ENCODE measurements at places on chromosomes 1 and 21. TPM values are rescaled to one million over a fixed set of nuclear protein-coding genes. Genes with fewer than 3 reads are reported as not detected.
A peak's percentile ranks its signal among the peaks of the same experiment; 100 is the strongest.

DNA sequence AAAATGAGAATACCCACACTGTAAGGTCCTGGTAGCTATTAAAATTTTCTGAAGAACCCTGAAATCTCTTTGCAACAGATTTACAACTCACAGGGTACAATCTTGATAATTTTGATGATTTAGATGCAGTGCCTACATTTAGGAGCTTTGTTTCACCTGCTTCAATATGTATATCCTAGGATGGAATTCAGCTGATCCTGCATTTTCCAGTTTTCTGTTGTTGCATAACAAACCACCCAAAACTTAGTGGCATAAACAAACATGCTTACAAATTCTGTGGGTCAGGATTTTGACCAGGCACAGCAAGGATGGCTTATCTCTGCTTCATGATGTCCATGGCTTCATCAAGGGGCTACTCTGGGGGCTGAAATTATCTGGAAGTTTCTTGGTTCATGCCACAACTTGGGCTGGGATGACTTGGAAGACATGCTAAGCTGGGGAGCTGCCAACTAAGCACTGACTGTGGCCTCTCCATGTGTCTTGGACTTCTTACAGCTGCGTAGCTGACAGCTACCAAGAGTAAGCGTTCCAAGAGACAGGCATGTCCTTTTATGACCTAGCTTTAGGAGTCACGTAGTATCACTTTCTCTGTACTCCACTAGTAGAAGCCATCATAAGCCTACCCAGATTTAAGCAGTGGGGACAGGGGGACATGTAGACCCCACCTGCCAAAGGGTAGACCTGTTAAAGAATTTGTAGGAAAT lies 108.5 kb downstream of the CACHD1 start:
- DNase-seq = no peak

- no peak for DNase-seq
These were observed 309.4 kb downstream of the BARHL2 start for GRCh38 chr1:90407737-90408136.

DNA sequence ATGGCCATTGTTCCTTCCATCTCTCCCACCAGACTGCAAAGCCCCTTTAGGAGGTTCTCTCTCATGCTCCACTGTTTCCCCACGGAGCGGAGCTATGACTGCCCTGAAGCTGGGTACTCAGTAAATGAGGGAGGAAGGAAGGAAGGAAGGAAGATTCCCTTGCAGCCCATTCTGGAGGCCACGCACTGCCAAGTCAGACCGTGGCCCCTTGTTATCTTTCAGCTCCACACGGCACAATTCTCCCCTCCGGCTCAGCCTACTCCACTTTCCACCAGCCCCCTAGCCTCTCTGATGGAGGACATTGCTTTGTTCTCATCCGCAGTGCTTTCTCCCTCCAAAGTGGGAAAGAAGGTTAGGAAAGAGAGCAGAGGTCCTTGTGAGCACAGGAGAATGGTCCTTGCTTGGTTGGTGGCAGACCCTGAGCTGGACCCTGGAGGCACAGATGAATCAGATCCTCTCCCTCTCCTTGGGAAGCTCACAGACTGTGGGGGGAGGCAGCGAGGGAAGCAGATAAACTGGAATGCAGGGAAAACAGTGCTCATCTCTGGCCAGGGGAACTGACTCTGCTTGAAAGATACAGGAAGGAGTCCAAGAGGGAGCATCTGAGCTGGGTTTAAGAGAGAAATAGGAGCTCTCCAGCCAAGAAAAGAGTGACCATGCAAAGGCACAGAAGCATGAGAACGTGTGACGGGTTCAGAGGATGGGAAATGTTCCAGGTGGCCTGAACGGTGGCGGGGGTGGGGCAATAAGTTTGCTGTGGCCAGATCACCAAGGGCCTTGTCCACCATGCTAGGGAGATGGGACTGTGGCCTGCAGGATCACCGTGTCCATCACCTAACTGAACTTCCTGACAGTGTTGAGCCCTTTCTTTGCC lies 52.6 kb downstream of the GLIS1 start:
- no peak for DNase-seq

The MLLT11 gene
- 16.9 TPM for total RNA-seq

The SLC44A3 gene
- total RNA-seq = 1.5 TPM

GRCh38 chr1:90821788-90822359 lies 104.8 kb upstream of the BARHL2 start:
- peak; percentile 2 for DNase-seq

DNA sequence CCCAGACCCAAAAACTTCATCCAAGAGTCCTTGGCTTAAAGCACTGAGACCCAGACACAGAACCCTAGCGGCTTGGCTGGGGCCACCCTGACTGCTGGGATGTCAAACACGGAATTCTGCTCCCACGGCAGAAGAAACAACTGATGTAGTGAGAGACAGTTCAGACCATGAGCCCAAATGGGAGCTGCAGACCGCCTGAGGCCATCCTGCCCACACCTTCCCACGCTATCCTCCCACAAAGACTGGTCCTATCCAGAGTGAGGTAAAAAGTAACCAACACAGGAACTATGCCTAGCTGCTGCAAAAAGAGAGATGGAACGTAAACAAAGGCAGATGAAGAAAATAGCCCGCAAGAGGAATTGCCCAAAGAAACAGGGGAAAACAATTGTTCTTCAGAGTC lies 203.3 kb downstream of the PTPRU start:
- no peak for DNase-seq

The ZRANB2 gene
- total RNA-seq = 32.8 TPM

DNA sequence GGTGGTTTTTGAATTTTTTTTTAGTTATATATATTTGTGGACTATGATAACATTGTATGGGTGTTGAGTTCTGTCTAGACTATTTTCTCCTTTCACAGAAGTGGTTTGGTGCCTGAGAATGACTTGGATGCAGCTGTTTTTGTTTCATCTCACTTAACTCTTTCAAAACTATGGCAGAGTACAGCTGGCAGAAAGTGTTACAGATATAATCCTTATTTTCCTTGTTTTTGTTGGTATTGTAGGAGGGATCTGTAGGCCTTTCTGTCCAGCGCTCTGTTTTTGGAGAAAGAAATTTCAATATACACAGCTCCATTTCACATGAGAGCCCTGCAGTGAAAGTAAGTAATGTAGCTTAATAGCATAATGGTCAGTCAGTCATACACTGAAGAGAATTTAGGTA lies 13.1 kb downstream of the CDC7 start:
- no peak for DNase-seq

GRCh38 chr1:87115317-87115890 lies 201.0 kb downstream of the HS2ST1 start:
- DNase-seq = peak; percentile 95

- DNase-seq = no peak
These were observed 70.9 kb downstream of the RRAGC start for GRCh38 chr1:38788341-38789336.

GRCh38 chr1:240310226-240310925 lies 218.7 kb downstream of the FMN2 start:
- peak; percentile 83 for DNase-seq

The ZNF593OS gene
- not detected for total RNA-seq

- no peak for DNase-seq
These were observed at the start of gene CASP9 for GRCh38 chr1:15524021-15524282. CASP9 (minus strand) TSS chr1:15524215; CDS start chr1:15524200, 15 bp downstream.

- peak; percentile 73 for DNase-seq
These were observed 96.7 kb downstream of the GABPA start for GRCh38 chr21:25831300-25831960.

DNA sequence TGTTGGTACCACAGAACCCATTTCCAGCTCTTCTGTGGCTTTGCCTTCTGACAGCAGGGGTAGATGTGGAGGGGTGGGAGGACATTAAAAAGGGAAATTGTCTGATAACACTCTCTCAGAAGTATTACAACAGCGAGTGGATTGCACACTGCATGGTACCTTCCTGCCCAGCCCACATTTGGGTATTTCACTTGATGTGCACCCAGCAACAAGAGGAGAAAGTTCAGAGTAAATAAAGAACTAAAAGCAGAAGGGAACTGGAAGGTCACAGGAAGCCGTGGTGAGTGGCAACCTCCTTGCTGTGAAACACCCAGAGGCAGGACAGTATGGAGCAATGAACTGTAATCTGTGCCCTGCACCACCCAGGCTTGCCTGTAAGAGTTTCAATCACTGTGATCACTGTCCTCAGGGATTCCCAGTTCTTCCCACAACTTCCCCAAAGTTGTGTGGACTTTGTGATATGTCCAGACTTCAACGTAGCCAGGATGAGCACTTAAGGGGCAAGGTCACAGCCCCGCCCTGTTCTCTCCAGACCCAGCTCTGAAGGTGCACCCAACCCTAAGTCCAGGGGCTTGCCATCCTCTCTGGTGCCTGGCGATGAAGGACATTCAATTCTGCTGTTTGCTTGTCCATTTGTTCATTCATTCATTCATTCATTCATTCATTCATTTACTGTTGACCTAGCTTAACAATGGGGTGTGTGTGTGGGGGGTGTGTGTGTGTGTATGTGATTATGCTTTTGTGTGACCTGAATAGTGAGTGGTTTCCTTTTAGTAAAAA lies 18.7 kb upstream of the F5 start:
- DNase-seq = no peak

The PITHD1 gene
- total RNA-seq = 52.5 TPM

- DNase-seq = no peak
These were observed 352 bp downstream of the KCNK1 start for GRCh38 chr1:233614173-233614742.

- DNase-seq = no peak
These were observed 1171.0 kb downstream of the MRPL39 start for GRCh38 chr21:24436236-24436635.

The OR10R2 gene
- not detected for total RNA-seq

DNA sequence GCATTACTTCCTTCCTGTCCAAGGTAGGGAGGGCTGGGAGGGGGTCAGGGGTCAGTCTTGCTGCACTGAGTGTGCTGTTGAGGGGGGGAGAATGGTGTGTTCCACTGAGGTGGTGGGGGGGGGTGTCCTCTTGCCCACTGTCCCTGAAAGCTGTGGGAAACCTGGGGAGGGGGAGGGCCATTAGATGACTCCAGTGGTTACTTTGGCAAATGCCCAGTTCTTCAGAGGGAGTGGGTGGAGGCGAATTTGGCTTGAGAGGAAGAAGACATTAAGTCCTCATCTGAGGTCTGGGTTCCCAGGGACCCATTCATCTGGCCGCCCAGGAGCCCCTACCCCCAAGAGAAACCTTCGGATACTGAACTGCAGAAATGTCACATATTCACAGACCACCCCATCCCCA lies 36.2 kb downstream of the MEF2D start:
- no peak for DNase-seq

DNA sequence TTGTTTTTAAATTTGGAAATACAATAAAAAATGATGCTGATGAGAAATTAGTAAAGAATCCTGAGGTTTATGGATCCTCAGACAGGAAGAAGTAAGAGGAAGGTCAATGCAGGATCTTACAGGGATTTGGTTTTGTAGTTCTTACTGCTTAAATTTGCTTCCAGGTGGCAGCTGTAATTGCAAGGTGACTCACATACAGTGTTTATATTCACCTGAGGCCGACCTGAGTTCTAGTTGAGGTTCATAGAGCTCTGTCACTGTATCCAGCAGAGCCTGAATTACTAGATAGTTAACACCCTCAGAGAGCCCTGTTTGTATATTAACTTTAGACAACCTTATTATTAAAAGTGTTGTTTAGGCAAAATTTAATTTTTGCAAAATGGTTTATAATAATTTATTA lies 1.4 kb upstream of the WDR26 start:
- no peak for DNase-seq

DNA sequence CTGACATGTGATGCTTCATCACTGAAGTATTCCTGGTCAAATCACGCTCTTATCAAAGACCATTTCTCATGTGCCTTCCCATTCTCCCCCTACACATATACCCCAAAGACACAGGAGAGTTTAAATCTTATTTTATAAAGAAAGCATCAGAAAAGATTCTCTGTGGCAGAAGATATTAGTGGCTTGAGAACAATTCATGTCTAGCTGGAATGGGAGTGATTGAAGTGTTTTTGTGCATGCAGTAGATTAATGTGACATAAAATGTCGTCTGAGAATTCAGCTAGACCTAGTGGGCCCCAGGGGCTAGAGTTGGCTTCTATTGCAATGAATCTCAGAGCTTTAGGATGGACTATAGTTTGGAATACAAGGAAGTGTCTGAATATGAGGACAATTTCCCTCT lies 163.9 kb downstream of the HUNK start:
- no peak for DNase-seq

DNA sequence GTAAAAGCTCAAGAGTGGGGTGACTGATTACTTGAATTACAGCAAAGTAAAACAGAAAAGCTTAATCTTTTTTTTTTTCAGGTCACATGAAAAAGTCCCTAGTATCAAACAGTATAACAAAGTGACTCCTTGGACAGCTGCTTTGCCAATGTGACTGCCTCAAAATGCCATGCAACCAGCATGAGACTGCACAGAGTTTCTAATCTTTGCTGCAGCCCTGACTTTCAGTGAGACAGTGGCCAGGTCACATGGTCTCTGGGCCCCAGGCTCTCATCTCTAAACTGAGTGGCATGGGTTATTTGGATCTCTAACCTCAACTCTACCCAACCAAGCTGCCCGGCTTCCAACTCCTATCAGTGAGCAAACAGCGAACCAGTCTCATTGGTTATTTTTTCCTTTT lies 169.0 kb downstream of the VAV3 start:
- DNase-seq = no peak

GRCh38 chr1:77605246-77606026 lies 77.0 kb downstream of the ZZZ3 start:
- peak; percentile 61 for DNase-seq

- DNase-seq = no peak
These were observed 34.5 kb downstream of the RAB3B start for GRCh38 chr1:51955797-51956527.

The TEX38 gene
- not detected for total RNA-seq

The C1orf94 gene
- not detected for total RNA-seq

DNA sequence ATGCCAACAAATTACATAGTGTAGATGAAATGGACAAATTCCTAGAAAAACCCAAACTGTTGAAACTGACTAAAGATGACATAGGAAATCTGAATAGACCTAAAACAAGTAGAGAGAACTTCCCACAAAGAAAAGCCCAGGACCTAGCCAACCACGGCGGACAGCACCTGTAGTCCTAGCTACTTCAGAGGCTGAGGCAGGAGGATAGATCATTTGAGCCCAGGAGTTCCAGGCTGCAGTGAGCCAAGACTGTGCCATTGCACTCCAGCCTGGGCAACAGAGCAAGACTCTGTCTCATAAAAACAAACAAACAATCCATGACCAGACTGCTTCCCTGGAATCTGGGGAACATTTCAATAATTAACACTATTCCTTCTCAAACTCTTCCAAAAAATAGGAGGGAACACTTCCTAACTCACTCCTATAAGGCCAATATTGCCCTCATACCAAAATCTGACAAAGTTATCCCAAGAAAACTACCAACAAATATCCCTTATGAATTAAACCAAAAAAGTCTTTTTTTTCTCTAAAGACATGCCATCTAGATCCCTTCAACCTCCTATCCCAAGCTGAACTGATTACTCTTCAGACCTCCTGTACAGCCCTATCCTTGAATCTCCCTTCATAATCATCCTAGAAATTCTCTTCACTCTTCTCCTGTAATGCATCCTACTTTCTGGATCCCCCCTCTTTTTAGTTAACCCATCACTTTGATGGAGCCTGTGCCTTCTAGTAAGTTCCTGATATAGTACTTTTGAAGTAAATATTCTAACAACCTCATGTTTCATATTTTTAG lies 15.5 kb downstream of the ZNF644 start:
- no peak for DNase-seq
